Tibial nerve (tissue), 4 donors: ENCODE measurements at places on chromosomes 5 and 9. TPM values are rescaled to one million over a fixed set of nuclear protein-coding genes. Genes with fewer than 3 reads are reported as not detected.

DNA sequence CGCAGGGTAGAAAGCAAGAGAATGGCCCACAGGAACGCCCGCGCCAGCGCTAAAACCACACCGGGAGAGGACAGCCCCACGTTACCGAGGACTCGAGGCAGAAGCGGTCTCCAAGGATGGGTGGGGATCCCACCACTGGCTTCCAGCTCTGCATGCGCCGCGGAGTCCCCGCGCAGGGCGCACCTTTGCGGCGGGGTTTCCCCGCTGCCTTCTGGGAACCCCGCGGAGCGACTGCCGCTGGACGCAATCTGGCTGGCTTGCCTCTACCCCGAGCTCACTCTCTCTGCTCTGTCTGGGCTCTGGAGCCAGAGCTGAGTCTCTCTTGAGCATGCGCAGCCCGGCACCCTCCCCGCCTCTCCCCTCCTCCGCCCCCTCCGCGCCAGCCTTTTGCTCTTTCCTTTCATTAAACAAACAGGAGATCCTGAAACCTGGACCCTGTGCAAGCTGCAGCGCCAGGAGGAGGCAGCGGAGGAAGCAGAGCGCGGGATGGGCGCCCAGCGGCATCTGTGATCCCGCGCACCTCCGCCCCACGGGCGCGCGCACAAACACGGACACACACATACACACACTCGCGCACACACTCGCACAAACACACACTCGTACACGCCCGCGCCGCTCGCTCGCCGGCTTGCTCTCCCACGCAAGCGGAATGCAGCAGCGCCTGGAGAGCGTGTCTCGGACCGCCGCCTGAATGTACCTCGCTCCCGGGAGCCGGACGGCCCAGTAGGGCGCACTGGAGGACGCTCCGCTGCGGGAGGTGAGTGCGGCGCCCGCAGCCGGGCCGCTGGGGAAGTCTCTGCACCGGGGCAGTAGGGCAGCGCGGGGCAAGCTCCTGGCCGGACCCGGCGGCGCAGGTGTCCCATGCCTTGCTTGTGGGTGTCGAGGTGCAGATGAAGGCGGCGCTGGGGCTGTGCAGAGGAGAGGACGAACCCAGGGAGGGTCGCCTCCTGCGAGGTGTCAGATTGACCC is at the start of gene PLPPR1:
Gene PLPPR1 (plus strand): TSS at position 382 of the 969 bp plus-strand sequence.
- no peak for DNase-seq

Gene ANKRD18B
- total RNA-seq, result not detected

Gene WHRN
- total RNA-seq, result 3.7 TPM

Gene BTNL8
- not detected for total RNA-seq

DNA sequence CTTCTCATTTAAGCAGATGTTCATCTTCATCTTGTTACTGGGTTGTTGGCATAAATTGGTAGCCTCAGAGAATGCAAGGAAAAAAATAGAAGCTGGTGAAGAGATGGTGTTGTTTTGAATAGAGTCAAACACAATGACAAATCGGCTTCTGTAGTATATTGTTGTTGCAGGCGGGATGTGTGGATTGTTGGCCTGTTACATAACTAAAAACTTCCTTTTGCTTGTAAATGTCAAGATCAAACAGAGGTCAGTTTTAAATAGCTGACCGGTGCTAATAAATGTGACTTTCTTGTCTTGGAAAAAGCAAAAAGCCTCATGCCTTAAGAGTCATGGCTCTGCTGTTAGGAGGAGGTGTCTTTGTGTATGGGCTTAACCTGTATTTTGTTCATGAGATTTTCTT is 59.2 kb downstream of the CCDC192 start:
- DNase-seq, result no peak

Gene FRRS1L
- 1.5 TPM for total RNA-seq

- no peak for DNase-seq
Observed at GRCh38 chr9:23686257-23686656, 139.8 kb downstream of the ELAVL2 start.

DNA sequence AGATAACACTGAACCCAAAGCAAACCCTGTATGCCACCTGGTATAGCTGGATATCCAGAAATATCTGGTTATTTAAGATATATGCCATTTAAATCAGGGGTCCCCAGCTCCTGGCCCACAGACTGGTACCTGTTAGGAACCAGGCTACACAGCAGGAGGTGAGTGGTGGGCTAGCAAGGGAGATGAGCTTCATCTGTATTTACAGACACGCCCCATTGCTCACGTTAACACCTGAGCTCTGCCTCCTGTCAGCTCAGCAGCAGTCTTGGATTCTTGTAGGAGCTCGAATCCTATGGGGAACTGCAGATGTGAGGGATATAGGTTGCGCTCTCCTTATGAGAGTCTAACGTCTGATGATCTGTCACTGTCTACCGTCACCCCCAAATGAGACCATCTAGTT is 646.6 kb downstream of the TLE4 start:
- DNase-seq, result no peak

DNA sequence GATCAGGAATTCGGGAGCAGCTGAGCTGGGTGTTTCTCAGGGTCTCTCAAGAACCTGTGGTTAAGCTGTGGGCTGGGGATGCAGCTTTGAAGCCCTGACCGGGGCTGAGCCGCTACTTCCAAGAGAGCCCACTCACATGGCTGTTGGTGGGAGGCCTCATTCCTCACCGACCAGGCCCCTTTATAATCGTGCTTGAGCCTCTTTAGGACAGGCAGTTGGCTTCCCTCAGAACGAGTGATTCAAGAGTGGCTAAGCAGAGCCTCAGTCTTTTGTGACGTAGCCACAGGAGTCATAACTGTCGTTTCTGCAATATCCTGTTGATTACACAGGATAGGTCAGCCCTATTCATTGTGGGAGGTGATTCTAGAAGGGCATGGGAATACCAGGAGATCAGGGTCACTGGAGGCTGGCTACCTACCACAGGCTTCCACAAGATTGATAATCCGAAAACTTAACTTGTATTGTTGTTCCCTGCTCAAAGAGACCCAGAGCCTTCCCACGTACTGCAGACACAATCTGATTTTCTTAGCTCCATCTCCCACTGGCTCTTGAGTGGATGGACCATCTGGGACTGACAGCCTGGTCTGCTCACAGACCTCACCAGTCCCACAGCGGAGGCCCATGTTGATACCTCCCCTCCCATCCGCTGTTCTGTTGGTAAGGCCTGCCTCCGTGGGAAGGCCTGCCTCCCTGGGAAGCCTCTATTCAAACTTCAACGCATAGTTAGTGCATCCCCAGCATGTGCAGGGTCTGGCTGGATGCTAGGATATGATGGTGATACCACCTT is 3.0 kb upstream of the ERGIC1 start:
- DNase-seq, result no peak

Gene EGFLAM
- 64.5 TPM for total RNA-seq

Gene PIP5K1B
- 0.20 TPM for total RNA-seq

- DNase-seq, result no peak
Observed at GRCh38 chr5:178196281-178196812, 8.0 kb upstream of the HNRNPAB start.

Gene ANKRD33B
- 26.2 TPM for total RNA-seq

Gene RIMOC1
- 17.2 TPM for total RNA-seq

DNA sequence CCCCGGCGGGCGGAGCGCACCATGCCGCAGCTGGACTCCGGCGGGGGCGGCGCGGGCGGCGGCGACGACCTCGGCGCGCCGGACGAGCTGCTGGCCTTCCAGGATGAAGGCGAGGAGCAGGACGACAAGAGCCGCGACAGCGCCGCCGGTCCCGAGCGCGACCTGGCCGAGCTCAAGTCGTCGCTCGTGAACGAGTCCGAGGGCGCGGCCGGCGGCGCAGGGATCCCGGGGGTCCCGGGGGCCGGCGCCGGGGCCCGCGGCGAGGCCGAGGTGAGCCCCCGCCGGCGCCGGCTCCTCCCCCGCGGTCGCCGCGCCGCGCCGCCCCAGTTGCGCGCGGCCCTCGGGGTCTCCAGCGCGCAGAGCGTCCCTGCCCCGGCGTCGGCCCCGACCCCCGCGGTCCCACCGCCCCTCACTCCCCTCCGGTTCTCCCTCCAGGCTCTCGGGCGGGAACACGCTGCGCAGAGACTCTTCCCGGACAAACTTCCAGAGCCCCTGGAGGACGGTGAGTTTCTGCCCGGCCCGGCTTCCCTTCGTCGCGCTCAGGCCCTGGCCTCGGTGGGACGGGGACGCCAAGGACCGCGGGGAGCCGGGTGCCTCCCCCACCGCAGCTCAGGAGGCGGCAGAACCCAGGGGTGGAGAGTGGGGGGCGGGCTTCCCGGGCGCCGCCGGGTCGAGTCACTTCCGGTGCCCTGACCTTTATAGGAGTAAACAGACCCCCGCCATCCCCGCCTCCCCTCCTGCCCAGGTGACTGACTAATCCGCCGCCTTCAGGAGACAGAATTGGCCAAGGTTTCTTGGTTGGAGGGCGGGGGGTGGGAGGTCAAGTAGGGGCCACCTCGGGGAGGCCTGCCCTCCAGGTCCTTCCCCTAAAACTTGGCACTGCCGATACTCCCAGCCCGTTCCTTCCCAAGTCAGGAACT is 665 bp downstream of the TCF7 start:
- no peak for DNase-seq

DNA sequence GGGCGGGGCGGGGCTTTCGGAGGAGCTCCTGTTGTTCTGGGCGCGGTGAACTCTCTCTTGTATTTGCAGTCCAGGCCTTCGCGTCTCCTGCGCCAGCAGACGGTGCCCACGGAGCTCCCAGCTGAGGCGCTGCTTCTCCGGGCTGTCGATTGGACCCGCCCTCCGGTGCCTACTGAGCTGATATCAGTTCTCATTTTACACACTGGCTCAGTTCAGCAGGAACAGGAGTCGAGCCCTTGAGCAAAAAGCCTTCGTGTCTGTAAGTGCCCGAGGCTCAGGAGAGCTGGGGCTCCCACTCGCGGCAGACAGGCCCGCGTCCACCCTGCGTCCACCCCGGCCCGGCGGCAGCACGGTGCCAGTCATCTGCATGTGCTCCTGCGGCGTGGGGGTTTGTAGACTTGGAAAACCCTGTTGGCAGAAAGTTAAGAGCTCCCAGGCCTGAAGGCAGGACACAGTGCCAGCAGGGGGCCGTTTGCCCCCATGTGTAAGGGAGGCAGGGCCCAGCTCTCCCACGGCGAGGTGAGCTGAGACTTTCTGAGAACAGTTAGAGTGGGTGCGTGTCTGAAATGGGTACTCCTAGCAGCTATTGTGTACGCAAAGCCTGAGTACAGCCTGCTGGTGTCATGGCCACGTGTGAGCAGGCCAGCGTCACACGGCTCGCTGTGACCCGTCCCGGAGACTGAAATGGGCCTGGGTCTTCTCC is 231.5 kb downstream of the FANCC start:
- DNase-seq, result no peak

GRCh38 chr5:4928409-4928808 is 211.7 kb upstream of the ADAMTS16 start:
- DNase-seq, result no peak

- DNase-seq, result no peak
Observed at GRCh38 chr5:125848751-125849150, 574.5 kb upstream of the GRAMD2B start.

Gene TXNDC8
- not detected for total RNA-seq

DNA sequence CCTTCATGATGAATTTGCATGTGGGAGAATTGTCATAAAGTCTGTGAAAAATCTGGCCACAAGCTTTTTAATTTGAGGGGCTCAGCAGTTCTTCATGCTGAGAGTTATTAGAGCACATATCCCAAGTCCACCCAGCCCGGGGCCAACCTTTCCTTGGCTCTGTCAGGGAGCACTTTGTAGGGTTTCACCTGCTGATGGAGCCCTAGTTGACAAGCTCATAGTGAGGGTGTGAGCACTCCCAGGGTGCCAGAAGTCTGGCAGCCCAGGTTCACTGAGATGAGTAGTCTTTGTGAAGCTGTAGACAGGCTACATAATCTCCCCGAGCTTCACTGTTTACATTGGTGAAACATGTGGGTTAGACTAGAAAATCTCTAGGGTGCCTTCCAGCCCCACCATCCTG is 97.2 kb upstream of the NREP start:
- no peak for DNase-seq

DNA sequence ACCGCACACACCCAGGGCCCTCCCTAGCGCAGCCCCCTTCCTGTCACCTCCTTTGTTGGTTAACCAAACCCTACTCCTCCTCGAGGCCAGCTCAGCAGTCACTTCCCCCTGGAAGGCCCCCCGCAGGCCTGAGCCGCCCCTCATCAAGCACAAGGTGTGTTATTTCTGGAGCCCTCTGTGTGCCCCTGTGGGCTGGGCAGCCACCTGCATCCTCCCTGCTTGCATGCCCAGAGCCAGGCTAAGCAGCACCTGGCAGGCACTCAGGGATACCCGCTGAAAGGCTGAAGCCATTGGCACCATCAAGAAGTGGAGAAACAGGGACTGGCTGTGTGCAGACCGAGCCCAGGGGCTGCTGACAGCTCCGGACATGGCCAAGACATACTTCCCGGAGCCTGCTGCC is 121.8 kb downstream of the ZNF354C start:
- no peak for DNase-seq

GRCh38 chr5:125451622-125452021 is 705.2 kb upstream of the ZNF608 start:
- DNase-seq, result no peak

Gene ADAMTS19
- 12.0 TPM for total RNA-seq

DNA sequence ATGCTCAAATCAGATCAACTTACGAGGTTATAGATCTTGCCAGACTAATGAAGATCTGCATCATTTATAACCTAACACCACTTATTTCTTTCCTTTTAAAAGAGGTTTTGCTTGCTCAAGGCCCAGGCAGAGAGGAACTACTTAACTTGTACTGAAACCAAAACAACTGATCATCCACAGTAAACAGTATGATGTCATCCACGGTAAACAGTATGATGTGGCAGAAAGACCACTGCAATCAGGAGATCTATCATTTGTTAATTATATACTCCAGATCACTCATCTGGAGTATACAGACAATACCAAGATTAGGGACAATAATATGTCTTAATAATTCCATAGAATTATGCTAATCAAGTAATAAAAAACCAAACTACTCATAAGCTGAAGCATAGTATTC is 116.8 kb downstream of the ADAMTS6 start:
- no peak for DNase-seq

Gene CEMIP2
- 118 TPM for total RNA-seq

DNA sequence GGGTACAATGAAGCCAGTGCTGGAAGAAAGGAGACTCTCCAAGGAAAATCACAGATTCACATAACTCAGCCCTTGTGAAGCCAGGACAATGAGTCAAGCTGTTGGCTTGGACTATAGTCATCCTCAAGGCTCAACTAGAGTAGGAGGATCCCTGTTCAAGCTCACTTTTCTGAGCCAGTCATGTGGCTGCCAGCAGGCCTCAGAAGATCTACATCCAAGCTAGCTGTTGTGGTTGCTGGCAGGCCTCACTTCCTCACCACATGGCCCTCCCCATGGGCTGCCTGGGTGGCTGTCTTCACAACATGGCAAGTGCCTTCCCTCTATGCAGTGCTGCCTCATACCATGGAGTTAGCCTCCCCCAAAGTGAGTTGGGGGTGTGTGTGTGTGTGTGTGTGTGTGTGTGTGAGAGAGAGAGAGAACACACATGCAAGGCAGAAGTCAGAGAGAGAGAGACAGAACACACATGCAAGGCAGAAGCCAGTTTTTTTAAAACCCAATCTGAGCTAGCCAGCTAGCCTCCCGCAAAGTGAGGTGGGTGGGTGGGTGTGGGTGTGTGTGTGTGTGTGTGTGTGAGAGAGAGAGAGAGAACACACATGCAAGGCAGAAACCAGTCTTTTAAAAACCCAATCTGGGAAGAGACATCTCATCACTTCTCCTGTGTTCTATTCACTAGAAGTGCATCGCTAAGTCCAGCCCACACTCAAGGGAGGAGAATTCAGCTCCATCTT is 17.1 kb downstream of the SCAI start:
- DNase-seq, result peak; percentile 75

Gene SV2C
- 0.87 TPM for total RNA-seq

GRCh38 chr9:32550150-32550561 is 2.0 kb upstream of the SMIM27 start:
- DNase-seq, result no peak

Gene EPB41L4B
- 18.9 TPM for total RNA-seq
